GM12892 (cell line): ENCODE measurements at places on chromosomes 7 and 10.

- DNase-seq: no peak
Observed at GRCh38 chr7:4998244-4998643, 39.3 kb upstream of the MMD2 start.

GRCh38 chr10:125124907-125125306 lies 35.5 kb downstream of the CTBP2 start:
- DNase-seq: no peak

DNA sequence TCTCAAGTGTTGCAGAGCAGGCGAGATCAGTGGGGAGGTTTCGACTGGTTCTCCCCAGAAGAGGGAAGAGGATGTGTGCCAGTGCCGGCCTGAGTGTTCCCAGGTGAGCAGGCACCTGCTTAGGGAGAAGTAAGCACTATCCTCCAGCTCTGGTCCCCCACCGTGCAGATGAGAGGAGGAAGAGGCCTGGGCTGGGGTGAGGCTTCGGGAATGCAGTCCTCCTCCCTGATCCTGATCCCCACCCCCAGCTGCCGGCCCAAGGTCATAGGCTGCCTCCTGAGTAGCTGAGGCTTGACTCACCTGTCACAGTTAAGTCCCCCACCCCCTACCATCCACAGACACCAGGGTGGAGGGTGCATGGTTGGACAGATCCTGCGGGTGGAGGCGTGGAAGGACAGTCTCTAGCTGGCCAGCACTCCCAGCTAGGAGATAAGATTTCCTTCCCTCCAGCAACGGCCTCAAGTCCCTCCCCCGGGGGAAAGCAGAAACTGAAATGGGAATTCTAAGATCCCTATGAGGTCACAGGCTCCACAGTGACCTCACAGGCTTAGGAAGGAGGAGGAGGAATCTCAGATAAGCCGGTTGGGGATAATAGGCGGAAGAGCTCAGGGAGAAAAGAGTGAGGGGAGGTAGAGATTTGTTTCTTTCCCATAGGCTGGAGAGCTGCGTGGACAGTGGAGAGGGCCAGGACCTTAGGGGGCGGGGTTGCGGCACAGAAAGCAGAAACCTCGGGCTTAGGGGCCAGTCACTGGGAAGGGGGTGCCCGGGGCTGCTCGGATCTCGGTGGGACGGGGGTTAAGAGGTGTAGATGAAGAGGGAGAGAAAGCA lies 1.0 kb downstream of the LRCH4 start:
- no peak for DNase-seq

DNA sequence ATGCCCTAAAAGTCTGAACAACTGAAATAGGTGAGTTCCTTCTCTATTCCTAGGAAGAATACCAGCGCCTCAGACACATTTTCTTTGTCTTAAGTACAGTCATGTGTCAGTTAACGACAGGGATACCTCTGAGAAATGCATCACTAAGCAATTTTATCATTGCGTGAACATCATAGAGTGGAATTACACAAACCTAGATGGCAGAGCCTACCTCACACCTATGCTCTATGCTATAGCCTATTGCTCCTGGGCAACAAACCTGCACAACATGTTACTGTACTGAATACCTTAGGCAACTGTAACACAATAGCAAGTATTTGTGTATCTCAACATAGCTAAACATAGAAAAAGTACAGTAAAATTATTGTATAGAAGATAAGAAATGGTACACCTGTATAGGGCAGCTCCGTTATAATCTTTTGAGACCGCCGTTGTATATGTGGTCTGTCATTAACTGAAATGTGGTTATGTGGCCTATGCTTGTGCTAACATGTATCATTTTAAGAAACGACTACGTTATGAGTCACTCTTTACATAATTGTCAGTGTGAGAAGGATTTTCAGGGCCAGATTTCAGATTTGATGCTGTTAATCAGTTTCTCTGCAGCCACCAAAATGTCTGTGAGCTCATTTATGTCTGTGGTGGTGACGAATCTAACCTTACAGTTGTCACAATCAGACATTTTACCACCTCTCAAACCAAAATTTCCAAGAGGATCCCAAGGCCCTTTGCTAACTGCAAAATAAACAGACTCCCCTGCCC lies 66.1 kb upstream of the STK17A start:
- DNase-seq: no peak

DNA sequence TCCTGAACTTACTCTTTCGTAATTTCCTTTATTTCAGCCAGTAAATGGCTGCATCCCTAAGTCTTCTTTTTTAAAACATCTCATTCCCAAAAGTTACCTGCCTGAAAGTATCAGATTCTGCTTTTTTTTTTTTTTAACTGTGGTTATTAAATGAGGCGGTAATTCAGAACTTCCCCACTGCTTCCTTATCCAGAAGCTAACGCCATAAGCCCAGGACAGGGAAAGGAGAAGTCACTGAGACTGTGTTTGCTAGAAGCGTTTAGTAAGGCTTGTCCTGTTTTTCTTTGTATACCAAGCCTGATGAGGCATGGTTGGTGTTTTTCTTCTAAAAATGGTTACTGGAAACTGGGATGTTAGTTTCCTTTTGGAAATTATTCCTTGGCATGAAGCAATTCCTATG lies 197.8 kb downstream of the CELF2 start:
- DNase-seq: no peak

DNA sequence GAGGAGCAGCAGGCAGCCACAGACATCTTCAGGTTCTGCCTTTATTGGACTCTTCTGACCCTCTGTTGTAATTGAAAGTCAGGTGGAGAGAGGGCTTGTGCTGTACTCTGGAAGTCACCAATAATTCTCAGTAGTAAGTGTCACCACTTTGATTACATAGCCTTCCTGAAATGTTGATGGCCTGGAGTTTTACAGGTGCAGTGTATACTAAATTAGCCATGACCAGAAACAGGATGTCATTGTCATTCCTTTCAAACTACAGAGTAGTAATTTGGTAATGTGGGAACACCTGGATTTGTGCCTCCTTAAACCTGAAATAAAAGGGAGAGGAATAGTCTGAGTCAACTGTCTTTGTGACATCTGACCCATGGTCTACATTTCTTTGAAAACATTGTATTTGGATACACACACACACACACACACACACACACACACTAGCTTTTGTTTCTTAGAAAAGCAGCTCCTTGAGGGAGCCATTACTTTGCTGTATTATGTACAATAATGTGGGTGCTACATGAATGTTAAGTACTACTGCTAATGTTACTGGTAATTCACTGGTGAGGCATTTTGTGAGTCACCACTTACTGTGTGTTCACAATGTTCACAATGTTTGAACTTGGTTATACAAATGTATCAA lies 19.6 kb downstream of the ARL4A start:
- DNase-seq: no peak

DNA sequence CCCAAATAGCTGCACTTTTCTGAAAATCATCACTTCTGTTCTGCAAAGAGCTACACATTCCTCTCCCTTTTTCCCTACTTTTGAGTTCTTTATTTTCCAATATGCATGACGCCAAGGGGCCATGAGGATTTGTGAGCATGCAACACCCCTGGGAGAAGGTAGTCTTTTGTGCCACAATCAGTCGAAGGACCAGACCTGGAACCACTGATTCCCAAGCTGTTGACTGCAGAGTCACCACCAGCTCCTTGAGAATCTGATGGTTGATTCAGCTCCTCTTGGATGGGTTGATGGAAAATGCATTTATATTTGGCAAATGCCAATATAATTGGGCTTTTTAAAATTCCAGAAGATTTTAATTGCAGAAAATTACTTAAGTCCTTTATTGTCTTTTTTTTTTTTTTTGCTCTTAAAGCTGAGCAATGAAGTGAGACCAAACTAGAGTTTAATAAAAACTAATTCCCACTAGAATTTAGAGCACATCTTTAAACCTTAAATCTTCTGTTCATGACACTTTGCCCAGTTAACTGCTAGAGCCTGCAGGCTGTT lies 554.1 kb downstream of the TNS3 start:
- no peak for DNase-seq

- DNase-seq: no peak
Observed at GRCh38 chr10:114283535-114284234, 44.6 kb downstream of the VWA2 start.
